Forelimb muscle (tissue), 1 donor: ENCODE measurements at places on chromosomes 5 and 9.

- no peak for DNase-seq
These were observed 67.5 kb upstream of the ACTBL2 start for GRCh38 chr5:57550132-57550531.

GRCh38 chr9:76605321-76605900 is 146.4 kb downstream of the GCNT1 start:
- no peak for DNase-seq

GRCh38 chr9:22210262-22210661 is 201.2 kb upstream of the CDKN2B start:
- DNase-seq, result no peak

DNA sequence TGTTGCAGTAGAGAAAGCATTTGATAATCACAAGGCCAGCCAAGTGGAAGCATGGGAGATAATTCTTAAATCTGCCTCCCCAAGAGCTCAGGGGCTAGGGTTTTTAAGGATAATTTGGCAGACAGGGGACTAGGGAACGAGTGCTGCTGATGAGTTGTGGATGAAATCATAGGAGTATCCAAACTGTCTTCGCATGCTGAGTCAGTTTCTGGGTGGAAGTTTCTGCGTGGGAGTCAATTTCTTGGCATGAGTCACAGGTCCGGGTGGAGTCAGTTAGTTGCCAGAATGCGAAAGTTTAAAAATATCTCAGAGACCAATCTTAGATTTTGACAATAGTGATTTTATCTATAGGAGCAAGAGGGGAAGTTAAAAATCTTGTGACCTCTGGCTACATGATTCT is 112.6 kb downstream of the TMC1 start:
- DNase-seq, result no peak

DNA sequence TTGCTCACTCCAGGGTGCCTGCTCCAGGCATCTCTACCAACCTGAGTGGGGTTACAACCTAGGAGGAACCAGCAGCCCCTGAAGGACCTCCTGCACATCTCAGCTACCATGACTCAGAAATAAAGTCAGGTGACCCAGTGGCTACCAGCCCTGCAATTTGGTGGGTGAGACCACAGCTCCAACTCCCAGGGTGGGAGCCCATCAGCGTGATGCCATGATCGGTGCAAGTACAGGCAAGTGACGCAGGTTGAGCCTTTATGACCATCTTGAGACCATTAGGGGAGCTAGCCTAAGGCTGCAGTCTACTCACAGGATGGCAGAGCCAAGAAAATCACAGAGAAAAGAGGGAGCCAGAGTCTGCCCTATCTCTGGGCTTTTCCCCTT is 8.6 kb downstream of the SEPTIN8 start:
- DNase-seq, result no peak

- no peak for DNase-seq
These were observed 8.3 kb upstream of the ENC1 start for GRCh38 chr5:74648835-74649293.

- DNase-seq, result no peak
These were observed 74.2 kb downstream of the WWC1 start for GRCh38 chr5:168365581-168366081.

DNA sequence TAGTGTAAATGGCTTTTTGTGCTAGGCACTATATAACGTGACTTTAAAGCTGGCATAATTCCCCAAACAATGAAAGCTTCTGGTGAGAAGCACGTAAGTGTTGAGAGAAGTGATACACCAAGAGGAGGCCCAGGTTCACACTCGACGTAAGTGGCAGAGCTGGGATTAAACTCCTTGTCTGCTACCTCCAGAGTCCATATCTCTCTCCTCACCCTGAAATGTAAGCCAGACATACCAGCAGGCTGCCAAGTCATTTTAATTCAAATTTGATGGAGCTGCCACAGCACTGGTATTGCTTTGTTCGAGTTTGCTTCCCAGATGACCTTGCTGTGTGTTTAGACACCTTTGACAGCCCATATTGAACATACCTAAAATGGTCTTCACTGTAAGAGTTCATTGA is 319.7 kb downstream of the GLIS3 start:
- no peak for DNase-seq

DNA sequence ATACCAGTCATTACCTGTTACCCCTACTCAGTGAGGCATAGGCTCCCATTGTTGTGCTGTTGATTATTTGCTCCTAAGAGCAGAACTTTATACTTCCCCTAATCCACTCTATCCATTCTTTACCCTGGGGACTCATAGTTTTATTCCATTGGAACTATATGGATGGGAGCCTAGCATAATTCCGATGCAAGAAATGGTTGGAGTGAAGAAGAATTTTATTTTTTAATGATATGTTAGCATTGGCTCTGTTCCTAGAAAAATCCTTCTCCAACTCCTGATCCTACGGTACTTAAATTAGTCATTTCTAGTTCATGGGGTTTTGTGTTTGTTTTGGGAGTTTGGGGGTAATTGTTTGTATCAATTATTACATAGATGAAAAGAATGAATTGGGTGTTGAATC is 191.5 kb downstream of the GOLPH3 start:
- DNase-seq, result no peak

- DNase-seq, result no peak
These were observed 168.3 kb upstream of the TLE4 start for GRCh38 chr9:79403495-79403894.
